Stimulated activated CD8-positive, alpha-beta memory T cell treated with anti-CD3 and anti-CD28 coated beads, Interleukin-4, amount 100 ng/mL, for 4 hours (primary cell): ENCODE measurements at places on chromosomes 16 and 17.

- DNase-seq, result no peak
These were observed 316.2 kb downstream of the WWOX start for GRCh38 chr16:78415669-78416068.

GRCh38 chr17:7204336-7204735, 15.3 kb downstream of the DLG4 start:
- DNase-seq, result no peak

DNA sequence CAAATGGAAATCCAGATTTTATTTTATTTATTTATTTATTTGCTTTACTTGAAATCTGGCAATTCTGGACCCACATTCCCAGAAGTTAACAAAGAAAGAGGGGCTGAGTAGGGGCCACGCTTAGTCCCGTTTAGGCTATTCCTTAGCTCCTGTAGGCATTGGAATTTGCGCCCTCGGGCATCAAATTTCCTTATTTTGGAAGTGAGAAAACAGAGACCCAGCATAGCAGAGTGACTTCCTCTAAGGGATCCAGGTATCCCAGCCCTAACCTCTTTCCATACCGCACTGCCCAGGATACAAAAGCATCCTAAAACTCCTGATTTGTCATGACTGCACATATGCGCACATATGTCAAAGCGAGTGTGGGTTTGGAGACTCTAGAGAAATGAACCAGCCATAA, 19.0 kb upstream of the SMG1 start:
- DNase-seq, result no peak

DNA sequence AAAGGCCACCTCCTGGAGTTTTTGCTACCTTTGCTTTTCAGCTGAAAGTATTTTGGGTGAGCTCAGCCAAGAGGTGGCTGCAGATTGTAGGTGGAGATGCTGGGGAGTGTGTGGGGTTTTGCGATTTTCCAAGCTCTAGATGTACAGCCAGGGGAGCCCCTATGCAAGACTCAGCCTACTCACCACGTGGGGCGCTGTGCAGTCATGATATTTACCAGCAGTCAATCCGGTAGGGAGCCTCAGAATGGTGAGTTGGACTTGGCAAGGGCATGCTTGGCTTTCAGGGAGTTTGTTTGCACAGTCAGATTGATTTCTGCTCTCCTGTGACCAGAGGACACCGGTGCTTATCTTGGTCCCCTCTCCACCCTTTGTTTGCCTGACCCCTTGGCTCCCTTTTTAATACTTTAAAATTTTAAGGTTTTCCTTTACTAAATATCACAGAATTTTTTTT, 175.3 kb downstream of the UTP18 start:
- no peak for DNase-seq

DNA sequence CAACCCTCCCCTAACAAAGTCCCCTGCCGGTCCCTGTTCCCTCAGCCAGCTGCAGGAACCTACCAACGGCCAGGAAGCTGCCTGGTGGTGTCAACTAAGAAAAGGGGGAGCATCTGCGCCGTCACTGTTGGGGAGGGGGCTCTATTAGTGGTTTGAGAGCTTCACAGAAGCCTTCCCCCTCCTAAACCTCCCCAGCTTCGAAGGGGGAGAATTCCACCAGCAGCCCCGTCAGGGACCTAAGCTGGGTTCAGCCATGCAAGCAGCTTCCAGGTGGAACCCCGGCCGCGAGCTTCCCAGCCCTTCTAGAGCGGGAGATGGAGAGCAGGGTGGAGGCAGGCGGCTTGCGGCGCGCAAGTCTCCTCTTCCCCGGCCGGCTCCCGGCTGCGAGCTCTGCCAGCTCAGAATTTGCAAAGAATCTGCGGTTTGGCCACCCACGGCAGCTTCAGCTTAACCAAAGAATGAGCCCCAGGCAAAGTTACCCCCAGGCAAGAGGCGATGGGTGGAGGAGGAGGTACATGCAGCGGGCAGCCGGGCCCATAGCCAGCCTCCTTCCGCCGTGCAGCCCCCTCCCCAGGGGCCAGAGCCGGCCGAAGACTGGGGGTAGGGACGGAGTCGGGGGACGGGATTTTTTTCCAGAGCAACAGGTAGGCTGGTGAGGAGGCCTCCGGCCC, 33.7 kb downstream of the DDX19A start:
- peak; percentile 64 for DNase-seq

DNA sequence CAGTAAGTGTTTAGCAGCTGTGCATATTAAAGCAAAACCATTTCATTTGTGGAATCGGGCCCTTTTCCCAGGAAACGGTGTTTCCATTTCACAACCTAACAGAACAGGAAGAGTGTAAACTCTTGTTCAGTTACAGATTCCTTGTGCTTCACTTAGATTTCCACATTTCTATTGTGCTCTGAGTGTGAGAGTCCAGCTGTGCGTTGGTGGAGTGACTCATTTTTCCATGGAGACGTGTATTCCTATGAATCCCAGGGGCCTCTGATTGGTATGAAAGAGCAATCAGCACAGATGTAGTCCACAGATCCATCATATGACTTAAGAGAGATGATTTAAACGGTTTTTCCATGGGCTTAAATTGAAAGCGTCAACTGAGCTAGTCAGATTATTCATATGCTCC, 13.3 kb upstream of the CAVIN1 start:
- no peak for DNase-seq

DNA sequence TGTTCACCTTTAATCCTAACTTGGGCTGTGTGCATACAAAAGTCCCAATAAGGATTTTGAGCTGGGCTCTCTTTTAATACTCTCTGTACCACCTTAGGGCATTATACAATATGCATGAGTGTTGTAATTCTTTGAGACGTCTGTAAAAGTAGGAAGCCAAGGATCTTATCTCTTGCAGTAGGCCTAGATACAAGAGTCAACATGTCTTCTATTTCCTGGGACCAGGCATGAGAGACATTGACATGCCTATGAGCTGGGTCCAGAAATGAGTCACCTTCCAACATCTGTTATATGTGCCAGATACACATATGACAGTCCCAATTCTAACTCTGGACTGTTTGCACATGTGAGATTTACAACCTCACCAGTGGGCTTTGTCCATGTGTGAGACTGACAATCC, 1911.2 kb downstream of the TP53TG3F start:
- DNase-seq, result no peak

DNA sequence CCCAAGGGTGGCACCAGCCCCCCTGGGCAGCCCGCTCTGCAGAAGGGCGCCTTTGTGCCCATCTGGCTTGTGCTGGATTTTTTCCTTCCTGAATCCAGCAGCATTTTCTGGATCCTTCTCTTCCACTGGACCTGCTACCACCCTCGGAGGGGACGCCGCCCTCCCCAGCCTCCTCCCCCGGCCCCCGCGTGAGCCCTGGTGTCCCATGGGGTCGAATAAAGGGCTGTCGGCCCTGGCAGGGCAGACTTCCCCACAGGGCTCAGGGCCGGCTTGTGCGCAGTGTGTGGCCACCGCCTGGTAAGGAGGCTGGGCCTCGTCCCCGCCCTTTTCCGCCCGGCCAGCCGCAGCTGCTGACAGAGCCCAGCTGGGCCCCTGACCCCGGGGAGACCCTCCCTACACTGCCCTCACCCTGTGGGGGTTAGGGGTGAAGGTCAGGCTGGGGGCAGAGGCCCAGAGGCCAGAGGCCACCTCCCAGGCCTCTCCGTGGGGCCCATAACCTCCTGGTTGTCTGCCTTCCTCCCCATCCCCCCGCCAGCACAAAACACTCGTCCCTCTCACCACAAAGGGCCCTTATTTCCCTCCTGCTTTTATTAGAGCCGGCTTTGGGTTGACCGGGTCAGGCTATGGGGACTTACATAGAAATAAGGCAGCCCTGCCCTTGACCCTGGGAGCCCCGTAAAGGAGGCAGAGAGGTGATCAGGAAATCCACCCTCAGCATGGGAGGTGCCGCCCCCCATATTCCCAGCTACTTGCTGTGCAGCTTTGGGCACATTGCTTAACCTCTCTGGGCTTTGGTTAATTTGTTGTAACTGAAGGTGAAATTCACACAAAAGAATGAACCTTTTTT, 179.3 kb upstream of the CIBAR2 start:
- DNase-seq, result no peak

- no peak for DNase-seq
These were observed 466 bp downstream of the WDR90 start for GRCh38 chr16:649631-650030.

- DNase-seq, result no peak
These were observed 118.1 kb downstream of the GSG1L start for GRCh38 chr16:27945233-27945973.

GRCh38 chr17:39573447-39574298, 34.0 kb downstream of the NEUROD2 start:
- DNase-seq, result no peak

DNA sequence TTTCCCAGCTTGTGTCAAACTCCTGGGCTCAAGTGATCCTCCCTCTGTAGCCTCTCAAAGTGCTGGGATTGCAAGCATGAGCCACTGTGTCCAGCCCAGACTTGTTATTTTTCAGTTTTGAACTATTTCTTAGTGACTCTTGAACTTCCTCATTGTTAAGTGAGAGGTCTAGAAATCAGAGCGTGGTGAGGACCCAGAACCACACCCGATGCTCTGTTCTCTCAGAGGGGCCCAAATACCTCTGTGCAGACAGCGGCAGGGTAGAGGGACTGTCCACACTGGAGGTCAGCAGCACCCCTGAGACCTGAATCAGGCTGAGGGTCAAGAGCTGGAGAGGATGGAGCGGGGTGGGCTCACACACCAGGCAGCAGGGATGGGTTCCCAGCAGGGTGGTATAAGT, 47.7 kb upstream of the MEAK7 start:
- DNase-seq, result no peak
